ENCODE measurements at places on chromosomes 3 and 15. TPM values are rescaled to one million over a fixed set of nuclear protein-coding genes. Genes with fewer than 3 reads are reported as not detected.
A peak's percentile ranks its signal among the peaks of the same experiment; 100 is the strongest.

- DNase-seq = no peak
Measured at GRCh38 chr3:193774272-193774915, 181.4 kb downstream of the OPA1 start.

DNA sequence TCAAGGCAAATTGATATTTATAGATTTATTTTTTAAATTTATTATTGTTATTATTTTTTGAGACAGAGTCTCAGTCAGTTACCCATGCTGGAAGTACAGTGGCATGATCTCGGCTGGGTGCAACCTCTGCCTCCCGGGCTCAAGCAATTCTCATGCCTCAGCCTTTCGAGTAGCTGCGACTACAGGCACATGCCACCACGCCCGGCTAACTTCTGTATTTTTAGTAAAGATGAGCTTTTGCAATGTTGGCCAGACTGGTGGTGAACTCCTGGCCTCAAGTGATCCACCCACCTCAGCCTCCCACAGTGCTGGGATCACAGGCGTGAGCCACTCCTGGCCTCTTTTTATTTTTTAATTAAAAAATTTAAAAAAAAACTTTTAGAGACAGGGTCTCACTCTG lies 19.0 kb downstream of the SPG21 start:
- DNase-seq = peak; percentile 84

DNA sequence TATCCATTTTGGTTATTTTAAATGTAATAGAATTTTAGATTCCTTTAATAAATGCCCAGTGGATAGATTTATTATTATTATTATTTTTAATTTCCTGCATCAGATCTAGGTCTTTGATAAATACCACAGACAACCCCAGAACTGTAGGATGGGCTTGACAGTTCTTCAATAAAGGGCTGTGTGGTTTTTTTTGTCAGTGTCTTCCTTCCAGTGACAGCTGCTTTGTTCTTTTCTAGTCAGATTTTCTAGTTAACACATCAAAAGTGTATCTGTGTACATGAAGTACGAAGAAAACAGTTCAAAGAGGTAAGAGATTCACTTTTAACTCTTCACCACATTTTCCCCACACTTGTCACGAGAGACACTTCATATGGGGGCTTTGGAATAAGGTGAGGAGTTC lies 120.3 kb downstream of the SAMMSON start:
- DNase-seq = no peak

- no peak for DNase-seq
Measured at GRCh38 chr3:157438194-157438730, 1.6 kb downstream of the PTX3 start.

Gene SENP2
- total RNA-seq = 34.0 TPM

Gene SERPINI2
- not detected for total RNA-seq

DNA sequence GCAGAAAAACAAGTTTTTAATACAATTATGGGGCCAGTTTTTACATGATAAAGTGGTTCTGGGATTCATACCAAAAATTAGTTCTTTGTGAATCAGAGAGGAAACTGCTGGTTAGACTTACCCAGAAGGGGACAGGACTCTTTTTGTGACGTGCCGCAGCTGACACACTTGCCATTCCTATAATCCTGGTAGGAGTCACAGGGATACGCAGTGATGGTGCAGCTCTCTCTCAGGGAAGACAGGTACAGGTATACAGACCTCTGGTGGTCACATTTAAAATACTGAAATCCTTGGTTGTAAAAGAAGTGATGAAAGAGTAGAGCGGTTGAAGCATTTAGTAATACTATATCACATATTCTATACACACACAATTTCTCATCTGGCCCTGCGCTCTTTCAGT lies 20.2 kb upstream of the TMEM41A start:
- DNase-seq = no peak

DNA sequence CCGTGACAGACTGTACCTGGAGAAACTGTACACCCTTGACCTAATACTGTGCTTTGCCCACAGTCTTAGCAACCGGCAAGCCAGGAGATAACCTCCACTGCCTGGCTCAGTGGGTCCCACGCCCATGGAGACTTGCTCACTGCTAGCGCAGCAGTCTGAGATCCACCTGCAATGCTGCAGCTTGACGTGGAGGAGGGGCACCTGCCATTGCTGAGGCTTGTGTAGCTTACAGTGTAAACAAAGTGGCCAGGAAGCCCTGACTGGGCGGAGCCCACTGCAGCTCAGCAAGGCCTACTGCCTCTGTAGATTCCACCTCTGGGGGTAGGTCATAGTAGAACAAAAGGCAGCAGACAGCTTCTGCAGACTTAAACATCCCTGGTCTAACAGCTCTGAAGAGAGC lies 189.3 kb downstream of the EDEM1 start:
- DNase-seq = no peak

- DNase-seq = no peak
Measured at GRCh38 chr3:61343543-61343942, 92.3 kb upstream of the FHIT start.

GRCh38 chr3:158508481-158508880 lies 62.5 kb upstream of the MLF1 start:
- no peak for DNase-seq

- DNase-seq = no peak
Measured at GRCh38 chr3:13166243-13167063, 93.2 kb upstream of the IQSEC1 start.

DNA sequence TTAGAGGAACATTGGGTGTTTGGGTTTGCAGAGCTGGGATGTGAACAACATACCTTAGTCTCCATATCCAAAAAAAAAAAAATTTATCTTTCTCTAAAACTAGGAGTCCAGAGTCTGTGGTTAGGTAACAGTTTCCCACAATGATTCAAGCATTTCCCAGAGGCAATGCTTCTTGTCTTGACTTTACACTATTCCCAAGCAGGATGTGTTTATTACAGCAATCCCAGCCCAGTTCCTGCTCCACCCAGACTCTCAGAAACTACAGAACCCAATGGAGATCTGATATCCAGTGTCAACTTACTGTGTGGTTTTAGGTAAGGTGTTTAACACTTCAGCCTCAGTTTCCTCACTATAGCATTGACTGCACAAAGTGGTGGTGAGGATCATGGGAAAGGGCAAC lies 2.3 kb upstream of the C3orf62 start:
- no peak for DNase-seq

Data from thyroid gland (tissue), 4 donors.